Neural crest cell (in vitro differentiated cells): ENCODE measurements at places on chromosomes 3 and 15.

- DNase-seq = no peak
Observed at GRCh38 chr3:52057812-52058495, 1.6 kb upstream of the DUSP7 start.

- no peak for DNase-seq
Observed at GRCh38 chr3:24678421-24678865, 183.8 kb upstream of the THRB start.

- DNase-seq = no peak
Observed at GRCh38 chr3:63964681-63965485, 52.7 kb upstream of the SCAANT1 start.

DNA sequence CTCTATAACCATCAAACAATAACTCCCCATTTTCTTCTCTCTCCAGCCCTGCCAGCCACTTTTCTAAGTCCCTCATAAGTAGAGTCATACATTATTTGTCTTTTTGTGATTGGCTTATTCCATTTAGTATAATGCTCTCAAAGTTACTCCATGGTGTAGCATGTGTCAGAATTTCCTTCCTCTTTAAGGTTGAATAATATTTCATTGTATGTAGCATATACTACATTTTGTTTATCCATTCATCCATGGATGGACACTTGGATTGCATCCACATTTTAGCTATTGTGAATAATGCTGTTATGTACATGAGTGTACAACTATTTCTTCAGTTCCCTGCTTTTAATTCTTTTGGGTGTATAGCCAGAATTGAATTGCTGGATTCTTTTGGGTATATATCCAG lies 138.4 kb downstream of the ATG7 start:
- no peak for DNase-seq

- no peak for DNase-seq
Observed at GRCh38 chr3:52422669-52423068, 22.2 kb downstream of the SEMA3G start.

DNA sequence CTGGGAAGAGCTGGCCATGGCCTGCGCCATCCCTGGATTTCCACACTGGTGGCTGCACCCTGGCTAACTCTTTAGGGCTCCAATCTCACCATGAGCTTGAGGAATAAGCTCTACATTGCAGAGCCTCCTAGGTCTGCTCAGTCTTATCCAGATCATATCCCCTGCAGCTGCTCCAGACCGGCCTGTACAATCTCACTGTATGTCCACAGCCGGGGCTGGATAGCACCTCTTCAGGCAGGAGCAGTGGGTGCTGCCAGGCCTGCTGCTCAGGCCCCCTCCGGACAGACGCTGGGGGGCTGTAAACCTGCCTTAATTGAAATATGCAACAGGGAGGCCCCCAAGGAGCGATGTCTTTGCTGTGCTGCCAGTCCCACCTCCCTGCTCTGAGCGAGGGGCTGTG lies 15.6 kb downstream of the INSYN1 start:
- DNase-seq = no peak

GRCh38 chr3:67493808-67494207 lies 160.6 kb downstream of the SUCLG2 start:
- no peak for DNase-seq

GRCh38 chr3:58576716-58577115 lies 475 bp downstream of the FAM107A start:
- no peak for DNase-seq

DNA sequence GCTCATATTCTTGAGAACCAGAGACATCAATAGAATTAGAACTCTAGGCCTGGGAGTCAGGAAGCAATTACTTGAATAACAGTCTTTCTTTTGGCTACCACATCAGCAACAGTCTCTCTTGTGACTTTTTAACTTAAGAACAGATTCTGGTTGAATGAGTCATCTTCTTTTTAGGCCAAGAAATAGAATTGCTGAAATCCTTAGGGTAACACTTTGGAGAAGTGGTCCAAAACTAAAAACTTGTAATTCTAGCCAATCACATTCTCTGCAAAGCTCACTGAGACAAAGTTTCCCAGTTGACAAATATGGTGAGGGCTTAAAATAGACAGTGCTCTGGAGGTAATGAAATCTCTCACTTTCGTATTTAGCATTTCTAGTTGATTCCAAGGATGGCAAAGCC lies 238.0 kb downstream of the SHOX2 start:
- DNase-seq = no peak

DNA sequence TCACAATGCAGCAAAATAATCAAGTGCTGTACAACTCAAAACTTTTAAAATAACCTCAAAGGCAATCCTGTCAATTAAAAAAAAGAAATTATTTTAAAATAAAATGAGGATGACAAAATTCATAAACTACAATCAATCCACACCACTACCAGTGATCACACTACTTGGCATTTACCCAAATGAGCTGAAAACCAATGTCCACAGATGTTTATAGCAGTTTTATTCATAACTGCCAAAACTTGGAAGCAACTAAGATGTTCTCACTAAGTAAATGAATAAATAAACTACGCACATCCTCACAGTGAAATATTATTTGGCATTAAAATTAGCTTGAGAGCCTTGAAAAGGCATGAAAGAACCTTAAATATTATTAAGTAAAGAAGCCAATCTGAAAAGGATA lies 121.3 kb downstream of the STAG1 start:
- DNase-seq = no peak

GRCh38 chr15:49290191-49290590 lies 120.1 kb downstream of the GALK2 start:
- no peak for DNase-seq

GRCh38 chr3:18572809-18573208 lies 147.7 kb upstream of the SATB1 start:
- DNase-seq = no peak

DNA sequence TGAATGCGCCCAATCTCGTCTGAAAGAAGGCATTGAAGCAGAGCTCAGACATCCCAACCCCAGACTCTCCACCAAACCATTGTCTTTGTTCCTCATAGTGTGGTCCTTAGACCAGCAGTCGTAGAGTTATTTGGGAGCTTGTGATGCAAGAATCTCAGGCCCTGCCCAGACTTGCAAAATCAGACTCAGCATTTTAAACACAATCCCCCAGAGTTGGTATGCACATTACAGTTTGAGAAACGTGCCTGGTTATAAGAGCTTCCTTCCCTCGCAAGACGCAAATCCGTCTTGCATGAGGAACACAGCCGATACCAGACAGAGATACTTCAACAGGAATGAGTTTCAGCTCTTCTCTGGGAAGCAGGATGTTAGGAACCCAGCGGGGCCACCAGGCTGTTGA lies 38.9 kb upstream of the IREB2 start:
- no peak for DNase-seq
